CD4-positive, alpha-beta T cell treated with Interleukin-15 for 4 hours (primary cell): ENCODE measurements at places on chromosomes 16 and 17.

GRCh38 chr16:20944861-20945574, 44.4 kb downstream of the LYRM1 start:
- DNase-seq: peak; percentile 17

DNA sequence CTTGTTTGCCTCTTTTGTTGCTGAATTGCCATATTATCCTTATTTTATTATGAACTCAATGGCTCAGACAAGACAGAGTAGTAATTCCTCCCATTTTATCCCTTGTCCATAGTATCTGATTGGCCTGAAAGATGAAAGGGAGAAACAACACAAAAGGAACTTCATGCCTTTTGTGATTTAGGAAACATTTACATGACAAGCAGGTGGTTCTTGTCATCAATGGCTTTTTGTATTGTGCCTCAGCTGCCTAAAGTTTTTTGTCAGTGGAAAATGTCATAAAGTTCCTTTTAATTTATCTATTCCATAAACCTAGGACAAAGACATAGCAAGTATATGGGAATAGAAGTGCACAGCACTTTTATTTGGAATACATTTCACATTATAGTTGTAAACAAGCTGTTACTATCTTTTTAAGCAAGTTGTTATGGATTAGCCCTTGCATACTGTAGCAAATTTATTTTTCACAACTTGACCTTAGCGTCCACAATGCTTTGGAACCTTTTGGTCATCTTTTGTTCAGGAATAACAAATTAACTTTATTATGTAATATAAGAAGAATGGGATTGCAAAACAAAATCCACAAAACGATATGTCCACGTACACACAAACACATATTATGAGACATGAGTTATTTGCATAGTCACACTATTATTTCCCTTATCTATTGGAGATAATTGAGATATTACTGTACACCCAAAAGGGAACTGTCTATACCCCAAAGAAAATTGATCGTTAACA, 12.4 kb upstream of the MPHOSPH6 start:
- DNase-seq: no peak

- DNase-seq: no peak
These were observed 30.8 kb downstream of the MAP3K3 start for GRCh38 chr17:63653050-63653449.

DNA sequence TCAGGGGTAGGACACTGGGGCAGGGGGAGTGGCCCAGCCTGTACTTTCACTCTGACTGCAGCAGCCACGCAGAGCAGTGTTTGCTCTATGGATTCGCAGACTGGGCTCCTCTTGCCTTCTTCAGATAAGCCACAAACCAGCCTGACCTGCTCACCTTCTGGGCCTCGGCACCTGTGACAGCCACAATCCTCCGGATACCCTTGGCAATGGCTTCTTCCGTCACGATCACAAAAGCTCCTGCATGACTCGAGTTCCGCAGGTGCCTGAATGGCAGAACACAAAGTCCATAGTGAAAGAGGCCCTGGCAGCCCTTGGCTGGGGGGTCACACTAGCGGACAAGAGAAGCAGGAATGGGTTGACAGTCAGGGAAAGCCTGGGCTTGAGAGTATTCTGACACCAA, 3.8 kb upstream of the EXOSC6 start:
- DNase-seq: no peak

- DNase-seq: no peak
These were observed 171.9 kb upstream of the ZNF267 start for GRCh38 chr16:31701734-31702133.

DNA sequence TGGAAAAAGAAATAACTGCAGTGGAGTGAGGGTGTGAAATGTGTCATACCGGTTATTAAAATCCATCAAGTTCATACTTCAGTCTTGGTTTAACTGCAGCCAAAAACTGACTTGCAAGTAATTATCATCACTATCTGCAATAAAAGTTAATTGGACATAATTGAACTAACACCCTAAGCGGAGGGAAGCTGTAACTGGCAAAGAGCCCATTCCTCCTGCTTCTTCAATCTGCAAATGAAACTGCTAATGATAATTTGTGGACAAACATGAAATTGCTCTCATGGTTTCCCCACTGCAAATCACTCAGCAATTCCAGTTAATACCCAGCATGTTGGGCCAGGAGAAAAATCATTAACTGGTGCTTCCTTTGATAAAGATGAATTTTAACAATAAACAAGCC, 46.5 kb downstream of the FAM222B start:
- no peak for DNase-seq

GRCh38 chr16:84758627-84759026, 58.8 kb downstream of the USP10 start:
- DNase-seq: no peak

GRCh38 chr16:75754141-75754540, 27.9 kb upstream of the CPHXL start:
- no peak for DNase-seq

GRCh38 chr17:79325709-79326430, 251.2 kb downstream of the ENGASE start:
- DNase-seq: no peak

DNA sequence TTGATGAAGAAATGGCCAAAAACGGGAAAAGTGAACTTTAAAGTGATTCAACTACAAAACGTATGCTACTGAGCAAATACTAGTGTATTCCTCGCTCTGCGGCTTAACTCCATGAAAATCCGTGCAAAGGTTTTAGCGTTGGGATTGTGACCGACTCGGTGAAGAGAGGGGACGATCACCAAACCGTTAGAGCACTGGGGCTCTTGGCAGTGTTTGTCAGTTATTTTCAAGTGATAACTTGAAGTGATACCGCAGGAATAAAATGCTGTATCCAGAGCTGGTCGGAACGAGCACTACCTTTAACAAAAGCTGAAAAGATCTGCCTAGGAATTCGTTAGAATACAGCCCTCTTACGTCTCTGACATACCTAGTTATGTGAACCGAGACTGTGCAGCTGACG, 773 bp upstream of the PPM1D start:
- DNase-seq: no peak
